Astrocyte of the hippocampus (primary cell): ENCODE measurements at places on chromosomes 3 and 15.

DNA sequence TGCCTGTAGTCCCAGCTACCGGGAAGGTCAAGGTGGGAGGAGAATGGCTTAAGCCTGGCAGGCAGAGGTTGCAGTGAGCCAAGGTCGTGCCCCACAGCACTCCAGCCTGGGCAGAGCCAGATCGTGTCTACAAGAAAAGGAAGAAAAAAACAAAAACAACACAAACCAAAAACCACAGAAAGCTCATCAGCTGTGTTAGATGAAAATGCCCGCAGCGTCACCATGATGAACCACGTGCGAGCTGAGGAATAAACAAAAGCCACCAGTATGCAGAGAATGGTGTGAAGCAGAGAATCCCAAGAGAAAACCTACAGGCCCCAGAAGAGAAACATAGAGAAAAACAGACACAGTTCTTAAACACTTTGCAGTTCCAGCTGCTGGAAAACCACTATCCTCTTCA is 19.7 kb upstream of the TM4SF19 start:
- DNase-seq: no peak

GRCh38 chr3:169288553-169288952 is 375.0 kb downstream of the MECOM start:
- DNase-seq: no peak

DNA sequence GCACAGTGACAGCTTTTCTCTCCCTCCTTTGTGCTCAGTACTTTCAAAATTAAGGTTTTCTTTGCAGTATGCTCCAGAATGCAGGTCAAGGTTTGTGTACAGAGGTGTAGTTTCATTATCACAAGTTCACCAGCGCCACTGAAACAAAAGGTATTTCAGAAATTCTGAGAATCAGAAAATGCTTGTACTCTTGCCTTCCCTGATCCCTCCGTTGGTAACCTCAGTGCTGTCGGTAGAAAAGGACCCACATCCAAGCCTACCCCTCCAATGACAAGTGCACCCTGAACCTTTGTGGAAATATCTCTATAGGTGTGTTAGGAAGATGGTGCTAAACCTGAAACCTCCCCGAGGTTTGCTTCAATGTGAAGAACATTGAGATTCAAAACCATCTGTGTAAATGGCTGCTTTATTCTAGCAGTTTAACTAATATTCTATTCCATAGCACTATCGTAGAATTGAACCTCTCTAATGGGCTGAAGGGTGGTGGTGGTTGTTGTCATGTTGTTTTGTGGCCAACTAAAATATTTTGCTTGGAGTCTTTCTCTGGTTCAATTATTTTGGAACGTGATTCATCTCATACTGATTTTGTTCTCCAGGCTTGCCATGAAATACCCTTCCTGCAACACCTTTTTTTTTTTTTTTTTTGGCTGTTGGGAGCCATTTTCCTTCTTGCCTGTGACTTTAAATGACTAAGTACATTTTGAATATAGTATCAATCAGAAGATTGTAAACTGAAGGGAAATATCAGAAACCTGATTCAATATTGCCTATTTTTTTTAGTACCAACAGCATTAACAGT is 20.7 kb downstream of the ZBTB38 start:
- no peak for DNase-seq

GRCh38 chr3:187750006-187750512 is 4.8 kb upstream of the BCL6 start:
- DNase-seq: peak; percentile 59

DNA sequence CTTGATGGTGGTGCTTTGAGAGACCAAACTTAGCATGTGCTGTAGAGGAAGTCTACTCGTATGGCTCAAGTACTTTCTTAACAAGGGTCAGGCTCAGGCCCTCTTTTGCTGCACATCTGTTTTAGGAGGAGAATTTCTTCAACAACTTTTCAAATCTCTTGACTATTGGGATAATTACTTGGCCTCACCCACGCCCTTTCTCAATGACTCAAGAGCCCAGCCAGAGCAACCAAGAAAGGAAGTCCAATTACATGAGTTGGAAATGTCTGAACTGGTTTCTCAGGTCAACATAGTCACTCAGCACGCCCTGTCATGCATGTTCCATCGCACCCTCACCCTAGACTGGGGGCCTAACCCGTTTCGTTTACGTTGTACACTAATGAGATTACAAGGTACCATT is 44.8 kb upstream of the UMPS start:
- DNase-seq: no peak

DNA sequence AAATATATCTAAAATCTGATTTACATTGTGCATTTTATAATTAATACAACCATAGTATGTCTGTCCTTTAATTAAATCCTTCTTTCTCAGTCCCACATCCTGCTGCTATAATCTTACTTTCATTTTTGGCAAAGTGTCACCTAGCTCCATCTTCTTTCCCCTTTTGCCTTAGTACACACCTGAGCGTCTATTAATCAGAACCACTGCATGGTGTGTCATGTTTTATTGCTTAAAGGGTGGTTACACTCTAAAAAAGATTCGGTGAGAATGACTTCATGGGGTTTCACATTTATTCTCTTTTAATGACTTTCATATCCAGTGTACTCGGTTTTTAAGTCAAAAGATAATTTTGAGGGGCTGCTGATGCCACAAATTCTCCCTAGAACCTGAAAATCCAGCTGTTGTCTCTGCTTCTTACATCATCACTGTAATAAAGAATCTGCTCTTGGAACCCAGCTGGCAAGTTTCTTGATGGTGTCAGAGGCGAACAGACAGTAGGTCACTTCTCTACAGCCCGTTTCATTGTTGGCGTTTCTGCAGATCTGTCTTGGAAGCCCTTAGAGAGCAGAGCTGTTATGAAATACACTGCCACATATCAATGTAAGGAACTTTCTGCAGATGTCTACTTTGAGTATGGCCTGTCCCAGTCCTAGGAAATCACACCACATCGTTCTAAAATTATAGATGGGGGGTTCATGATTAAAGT is 99.7 kb downstream of the TIGIT start:
- no peak for DNase-seq

DNA sequence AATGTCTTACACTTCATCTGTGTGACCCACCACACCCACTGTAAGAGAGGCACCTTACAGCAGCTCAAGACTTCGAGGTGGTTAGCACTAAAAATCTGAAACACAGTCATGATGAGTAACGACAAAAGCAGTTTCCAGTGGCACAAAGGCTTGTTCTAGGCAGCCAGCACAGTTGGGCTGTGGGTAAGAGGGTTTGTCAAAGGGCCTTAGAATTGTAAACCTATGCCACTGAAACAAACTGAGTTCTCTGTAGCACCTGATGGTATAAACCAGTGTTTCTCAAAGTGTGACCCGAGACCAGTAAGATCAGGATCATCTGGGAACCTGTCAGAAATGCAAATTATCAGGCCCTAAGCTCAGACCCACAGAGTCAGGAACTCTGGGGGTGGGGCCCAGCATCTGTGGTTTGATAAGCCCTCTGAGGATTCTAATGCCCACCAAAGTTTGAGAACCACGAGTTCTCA is 36.5 kb downstream of the DAPK2 start:
- peak; percentile 80 for DNase-seq

DNA sequence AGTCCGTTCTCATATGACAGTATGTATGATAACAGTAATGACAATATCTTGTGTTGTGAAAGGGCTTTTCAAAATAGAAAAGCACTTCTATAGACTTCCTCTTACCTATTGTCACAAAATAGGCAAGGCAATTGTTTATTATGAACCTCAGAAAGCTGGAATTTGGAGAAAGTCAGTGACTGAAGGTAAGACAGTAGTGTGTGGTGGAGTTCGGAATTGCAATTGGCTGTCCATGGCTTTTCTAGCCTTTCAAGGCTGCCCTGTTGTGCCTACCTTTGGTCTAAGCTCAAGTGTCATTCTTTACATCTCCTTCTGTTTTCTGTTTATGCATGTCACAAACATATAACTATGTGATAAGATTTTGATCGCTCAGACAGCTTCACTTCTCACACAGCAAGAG is 219.3 kb upstream of the NR2E3 start:
- no peak for DNase-seq

DNA sequence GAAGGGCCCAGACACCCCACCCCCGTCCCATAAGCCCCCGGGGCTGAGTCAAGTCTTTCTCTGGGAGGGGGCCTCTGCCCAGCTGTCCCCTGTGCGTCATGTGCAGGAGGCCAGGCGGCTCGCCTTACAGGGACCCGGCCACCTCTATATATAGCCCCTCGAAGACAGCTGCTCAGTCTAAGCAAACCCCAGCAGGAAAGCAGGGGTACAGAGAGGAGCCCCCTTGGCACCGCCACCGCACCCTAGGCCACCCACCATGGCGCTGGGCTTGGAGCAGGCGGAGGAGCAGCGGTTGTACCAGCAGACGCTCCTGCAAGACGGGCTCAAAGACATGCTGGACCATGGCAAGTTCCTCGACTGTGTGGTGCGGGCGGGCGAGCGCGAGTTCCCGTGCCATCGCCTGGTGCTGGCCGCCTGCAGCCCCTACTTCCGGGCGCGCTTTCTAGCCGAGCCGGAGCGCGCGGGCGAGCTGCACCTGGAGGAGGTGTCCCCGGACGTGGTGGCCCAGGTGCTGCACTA is at the start of gene KLHL40:
TSS of gene KLHL40 (plus strand) at position 175 of the 519 bp plus-strand sequence. CDS start at position 257, 82 bp downstream.
- DNase-seq: no peak

GRCh38 chr3:159609625-159610024 is 379.0 kb upstream of the IL12A start:
- DNase-seq: no peak

DNA sequence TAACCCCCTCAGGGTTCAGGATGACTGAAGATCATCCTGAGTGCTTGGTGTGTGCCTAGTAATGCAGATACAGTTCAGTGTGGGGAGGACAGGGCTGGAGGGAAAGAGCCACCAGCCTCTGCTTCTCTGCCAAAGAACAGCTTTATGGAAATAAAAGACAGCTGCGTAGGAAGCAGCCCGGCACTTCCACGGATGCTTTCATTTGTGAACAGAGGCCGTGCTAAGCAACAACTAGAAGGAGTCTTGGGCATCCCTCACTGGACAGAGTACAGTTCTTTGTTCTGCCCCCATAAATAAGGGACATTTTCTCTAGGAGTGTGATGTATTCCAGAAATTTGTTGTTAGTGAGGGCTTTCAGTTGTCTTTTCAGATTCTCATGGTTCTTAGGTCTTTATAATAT is 194.8 kb upstream of the RGMA start:
- DNase-seq: no peak

DNA sequence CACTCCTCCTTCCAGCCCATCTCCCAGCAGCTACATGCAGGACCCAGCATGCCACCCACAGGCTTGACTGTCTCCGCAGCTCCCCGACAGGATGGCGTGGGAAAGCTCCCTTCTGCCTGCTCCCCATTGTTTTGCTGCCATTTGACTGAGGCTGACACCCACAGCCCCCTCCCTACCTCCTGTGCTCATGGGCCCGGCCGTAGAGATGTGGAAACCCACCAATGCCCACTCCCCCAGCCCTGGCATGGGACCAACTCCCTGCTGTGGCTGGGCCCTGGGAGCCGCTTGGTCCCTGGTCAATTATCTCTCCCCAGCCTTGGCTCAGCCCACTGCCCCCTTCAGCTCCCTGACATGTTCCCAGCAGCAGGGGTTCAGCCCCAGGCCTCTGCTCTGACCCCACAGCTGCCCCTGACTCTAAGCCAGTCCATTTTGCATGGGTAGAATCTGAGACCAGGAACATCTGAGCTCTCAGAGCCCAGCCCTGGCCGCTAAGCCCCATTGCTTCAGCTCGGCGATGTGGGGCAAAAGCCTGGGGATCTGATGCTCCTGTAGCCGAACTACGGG is 8.2 kb downstream of the C3orf22 start:
- no peak for DNase-seq

GRCh38 chr15:70311821-70312220 is 214.1 kb upstream of the TLE3 start:
- DNase-seq: no peak

DNA sequence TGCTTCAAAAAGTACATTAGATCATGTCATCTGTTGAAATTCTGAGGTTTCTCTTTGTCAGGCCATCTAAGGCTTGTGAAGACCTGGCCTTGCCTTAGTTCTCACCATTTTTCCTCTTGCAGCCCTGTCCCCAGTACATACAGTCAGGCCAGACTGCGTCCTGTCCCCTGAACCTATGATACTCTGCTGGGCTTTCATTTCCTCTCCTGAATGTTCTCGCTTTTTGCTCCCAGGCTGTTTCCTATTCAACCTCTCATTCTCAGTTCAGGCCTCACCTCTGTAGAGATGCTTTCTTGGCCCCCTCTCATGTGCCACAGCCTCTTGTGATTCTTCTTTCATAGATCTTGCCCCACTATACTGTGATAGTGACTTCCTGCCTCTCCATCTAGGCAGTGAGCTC is 648.8 kb upstream of the KCNMB2 start:
- no peak for DNase-seq

DNA sequence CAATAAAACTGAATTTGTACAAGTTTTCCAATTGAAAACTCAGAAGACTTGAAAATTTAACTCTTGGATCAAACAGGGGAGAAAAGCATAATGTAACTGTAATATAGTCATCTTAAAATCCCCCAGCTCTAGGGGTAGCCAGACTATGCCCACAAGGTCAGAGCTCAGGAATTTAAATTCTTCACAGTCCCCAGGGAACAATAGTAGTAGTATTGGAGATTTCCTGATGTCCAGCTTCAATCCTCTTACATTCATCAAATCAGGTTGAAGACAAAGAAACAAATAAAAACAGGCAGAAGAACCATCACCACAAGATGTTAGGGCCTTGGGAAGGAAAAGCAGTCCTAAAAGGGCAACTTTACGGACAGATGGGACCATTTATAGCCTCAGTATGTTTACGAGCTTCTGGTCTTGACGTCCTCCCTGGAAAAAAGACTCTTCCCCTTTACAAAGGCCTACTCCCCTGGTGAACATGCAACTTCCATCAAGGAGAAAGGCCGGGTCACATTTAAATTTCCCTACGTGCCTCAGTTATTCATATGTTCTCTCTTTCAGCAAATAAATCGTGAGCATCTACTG is 96.8 kb downstream of the PLCH1 start:
- DNase-seq: no peak

DNA sequence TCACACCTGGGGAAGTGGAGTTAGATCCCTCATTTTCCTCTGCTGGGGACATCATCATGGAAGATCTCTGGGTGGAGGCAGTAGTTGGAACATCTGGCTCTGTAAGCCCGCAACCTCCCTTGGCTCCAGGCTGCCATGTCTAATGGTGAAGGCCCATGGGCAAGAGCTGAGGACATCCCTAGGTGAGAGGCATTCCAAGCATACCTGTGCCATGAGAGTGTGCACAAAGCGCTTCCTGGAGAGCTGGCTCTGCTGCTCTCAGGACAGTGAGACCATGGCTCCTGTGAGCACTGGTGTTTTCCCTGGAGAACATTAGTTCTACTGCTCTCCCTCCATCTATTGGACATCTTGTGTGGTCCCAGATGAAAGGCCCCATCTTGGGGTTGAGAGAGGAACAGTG is 7.7 kb downstream of the MAPKAPK3 start:
- DNase-seq: no peak

GRCh38 chr15:70535955-70536338 is 227.4 kb downstream of the UACA start:
- no peak for DNase-seq

GRCh38 chr3:53384465-53385423 is 37.4 kb upstream of the DCP1A start:
- no peak for DNase-seq

DNA sequence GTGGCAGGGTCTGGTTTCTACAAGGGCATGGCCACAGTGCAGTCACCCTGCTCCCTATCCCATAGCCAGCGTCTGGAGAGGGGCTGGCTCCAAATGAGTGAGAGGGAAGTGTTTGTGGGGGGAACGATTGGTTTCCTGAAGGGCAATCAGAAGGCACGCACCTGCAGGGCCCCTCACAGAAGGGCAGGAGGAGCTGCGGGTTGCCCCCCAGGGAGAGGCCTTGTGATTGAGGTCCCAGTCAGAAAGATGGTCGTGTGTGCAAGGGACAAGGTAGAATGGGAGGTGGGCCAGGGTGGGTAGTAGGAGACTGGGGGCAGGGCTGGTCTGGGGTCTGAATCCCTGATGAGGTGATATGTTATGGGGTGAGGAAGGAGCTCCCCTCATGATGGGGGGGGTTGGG is 35.8 kb downstream of the LIMD1 start:
- DNase-seq: no peak
